Stimulated activated CD4-positive, alpha-beta T cell treated with anti-CD3 and anti-CD28 coated beads, Interleukin-15, amount 100 ng/mL, for 48 hours (primary cell): ENCODE measurements at places on chromosomes 4 and X.

- no peak for DNase-seq
Observed at GRCh38 chr4:6109842-6110560, 90.3 kb downstream of the JAKMIP1 start.

GRCh38 chr4:38641811-38642210 lies 22.2 kb upstream of the KLF3 start:
- DNase-seq: no peak

DNA sequence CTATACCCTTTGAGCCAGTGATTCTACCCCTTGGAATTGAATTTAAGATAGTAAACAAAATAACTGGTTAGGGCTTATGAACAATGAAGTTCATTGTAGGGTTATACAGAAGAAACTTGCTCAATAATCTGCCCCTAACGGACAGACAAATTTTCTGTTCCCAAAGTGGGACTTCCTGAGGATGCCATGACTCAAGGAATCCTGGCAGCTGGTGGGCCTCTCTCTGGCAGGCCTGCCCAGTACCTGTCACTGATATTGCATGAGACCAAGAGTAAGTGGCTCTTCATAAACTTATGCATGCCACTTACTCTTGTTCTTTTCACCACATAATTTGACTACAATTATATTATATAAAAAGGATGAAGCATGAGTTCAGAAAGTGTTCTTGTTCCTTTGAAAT lies 41.5 kb downstream of the GPRIN3 start:
- DNase-seq: no peak

DNA sequence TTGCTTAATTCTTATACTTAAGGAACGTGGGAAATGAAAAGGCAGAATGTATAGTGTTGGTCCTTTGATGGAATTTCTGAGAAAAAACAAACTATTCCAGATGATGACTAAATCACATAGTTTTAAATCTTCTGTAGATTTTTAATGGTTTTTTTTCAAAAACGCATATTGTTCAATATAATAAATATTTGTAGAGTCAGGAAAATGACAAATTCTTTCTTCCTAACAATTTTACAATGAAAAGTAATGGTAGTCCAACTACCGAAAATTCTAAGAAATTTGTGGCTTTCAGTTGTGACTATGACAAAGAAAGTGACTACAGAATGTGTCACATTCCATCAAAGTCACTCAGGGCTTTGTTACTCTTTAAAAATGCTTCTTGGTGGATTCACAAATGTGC lies 164.8 kb upstream of the PITX2 start:
- DNase-seq: no peak

DNA sequence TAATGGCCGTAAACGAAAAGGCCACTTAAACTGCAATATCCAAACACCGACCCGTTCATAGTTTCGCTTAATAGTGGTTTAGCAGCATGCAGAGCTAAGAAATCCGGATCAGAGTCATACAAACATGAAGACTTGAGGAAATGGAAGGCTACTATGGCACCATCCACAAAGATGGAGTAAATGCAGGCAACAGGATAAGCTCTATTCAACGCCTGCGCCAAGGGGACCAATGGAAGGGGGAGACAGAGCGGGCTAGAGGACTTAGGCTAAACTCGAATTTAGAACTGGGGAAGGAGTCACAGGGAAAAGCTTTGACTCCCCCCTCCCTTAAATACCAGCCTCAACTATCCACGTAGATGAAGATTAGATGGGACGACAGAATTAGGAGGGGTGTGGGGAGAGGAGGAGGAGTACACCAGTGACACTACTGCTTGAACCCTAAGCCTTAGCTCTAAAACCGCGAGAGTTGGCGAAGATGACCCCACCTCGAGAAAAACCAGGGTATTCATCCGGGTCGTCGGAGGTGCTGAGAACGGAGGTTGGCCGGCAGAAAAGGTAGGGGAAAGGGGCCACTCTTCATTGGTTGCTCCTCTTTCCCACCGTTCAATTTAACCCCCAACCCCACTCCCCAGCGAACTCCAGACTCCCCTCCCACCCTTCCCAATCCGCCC lies 3.5 kb downstream of the HUWE1 start:
- DNase-seq: no peak

- no peak for DNase-seq
Observed at GRCh38 chr4:15294202-15294601, 133.6 kb upstream of the C1QTNF7 start.

DNA sequence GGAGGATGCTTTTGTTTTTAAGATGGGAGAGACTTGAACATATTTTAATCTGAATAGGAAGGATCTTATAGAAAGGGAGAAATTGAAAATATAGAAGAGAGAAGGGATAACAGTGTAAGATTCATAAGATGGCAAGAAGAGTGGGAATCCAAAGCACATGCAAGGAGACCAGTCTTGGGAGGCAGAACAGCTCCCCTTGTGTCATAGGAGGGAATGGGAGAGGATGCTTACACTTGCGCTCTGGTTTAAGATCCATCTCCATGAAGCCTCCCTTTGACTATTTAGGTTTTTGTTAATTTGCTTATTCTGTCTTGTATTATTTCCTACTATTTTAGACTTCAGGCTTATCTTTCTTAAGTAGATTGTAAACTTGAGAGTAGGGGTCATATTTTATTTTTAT lies 42.7 kb downstream of the KIF4A start:
- DNase-seq: no peak

- DNase-seq: no peak
Observed at GRCh38 chr4:121765971-121766538, 1.1 kb upstream of the SMIM43 start.

- DNase-seq: no peak
Observed at GRCh38 chrX:126300401-126300800, 134.3 kb upstream of the DCAF12L2 start.

DNA sequence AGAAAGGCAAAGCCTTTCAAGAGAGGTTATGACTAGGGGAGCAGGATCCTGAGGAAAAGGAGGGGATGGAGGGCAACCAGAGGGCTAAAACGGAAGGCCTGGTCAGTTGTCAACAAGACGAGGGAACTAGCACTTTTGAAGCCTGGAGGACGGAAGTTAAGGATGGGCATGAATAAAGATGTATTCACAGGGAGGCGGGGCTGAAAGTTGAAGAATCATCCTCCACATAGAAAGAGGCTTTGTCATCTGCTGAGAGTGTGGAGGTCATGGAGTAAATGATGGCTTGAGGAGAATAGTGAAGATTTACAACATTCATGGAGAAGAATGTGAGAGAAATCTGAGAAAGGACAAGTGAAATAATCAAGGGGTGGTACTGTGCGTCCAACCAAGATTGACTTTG lies 137.5 kb downstream of the MAGEB17 start:
- no peak for DNase-seq

DNA sequence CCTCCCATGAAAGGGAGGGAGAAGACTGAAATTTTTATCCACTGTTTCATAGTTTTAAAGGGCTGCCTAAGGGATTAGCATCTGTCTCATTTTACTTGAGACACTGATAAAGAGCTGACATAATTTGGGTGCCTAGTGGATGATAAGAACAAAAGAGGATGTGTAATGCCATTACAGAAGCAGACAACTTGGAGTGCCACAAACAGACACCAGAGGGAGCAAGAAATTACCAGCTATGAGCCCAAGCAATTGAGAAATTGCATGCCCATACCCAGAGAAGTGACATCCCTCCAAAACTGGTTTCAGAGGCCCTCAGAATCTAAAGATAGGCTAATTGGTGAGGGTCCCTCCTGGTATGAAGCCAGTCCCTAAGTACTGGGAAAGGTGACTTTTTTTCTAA lies 38.5 kb upstream of the POU3F4 start:
- no peak for DNase-seq

GRCh38 chr4:73762409-73762808 lies 22.0 kb downstream of the CXCL8 start:
- DNase-seq: no peak

GRCh38 chr4:142579443-142579842 lies 266.7 kb downstream of the INPP4B start:
- no peak for DNase-seq

DNA sequence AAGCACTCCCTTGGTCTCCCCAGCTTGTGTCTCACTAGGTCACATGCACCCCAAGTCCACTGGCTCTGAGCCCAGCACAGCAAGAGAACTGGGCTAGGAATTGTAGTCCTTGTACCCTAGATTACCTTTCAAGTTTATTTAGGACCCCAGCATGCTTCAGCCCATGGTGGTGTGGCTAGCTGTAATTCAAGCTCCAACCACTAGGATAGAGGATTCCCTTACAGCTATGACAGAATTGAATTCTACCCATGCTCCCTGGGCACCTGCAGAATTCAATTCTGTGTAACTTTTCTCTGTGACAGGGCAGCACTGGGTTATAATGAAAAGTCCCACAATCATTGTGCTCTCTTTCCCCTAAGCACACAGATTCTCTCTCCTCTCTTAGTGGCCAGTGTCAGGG lies 253.8 kb upstream of the DMD start:
- no peak for DNase-seq

- DNase-seq: no peak
Observed at GRCh38 chr4:155085843-155086530, 122.4 kb upstream of the NPY2R start.

DNA sequence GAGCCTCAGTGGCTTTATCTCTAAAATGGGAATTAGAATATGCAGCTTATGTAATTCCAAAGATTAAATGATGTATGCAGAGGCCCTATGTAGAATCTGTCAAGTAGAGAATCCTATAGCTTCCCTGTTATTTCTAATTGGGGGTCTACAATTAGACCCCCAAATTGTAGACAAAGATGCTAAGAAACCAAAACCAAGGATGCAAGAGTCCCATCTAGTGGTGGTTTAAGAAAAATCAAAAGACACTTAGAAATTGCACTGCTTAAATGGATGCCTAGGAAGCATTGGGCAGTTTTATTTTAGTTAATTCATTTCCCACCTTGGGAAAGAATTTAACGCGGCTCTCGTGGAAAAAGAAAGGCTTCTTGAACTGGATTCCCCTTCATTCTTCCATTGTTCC lies 115.2 kb downstream of the GABRA2 start:
- no peak for DNase-seq

DNA sequence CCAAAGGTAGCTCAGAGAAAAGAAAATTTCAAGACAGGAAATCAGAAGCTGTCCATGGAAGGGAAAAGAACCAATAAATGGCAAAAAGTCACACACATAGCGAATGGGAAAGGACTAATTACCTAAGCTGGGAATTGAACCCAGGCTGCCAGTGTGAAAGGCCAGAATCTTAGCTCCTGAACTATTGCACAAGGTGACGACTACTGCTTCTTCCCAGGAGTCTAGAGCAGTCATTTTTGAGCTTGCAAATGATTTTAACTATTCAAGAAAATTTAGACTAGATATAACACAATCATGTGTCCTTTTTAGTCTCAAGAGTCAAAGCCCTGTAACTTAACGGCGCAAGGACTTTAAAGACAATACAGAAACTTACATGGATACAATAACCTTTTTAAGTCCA lies 34.1 kb upstream of the ZNF81 start:
- no peak for DNase-seq

DNA sequence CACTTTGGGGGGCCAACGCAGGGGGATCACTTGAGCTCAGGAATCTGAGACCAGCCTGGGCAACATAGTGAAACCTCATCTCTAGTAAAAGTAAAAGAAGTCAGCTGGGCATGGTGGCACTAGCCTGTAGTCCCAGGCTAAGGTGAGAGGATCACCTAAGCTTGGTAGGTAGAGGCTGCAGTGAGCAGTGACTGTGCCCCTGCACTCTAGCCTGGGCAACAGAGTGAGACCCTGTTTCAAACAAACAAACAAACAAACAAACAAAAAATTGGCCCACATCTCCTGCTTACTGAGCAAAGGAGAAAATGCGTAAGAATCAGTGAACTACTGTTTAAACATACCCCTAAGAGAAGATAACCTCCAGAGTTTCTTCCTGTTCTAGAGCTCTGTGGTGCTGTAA lies 85.3 kb downstream of the FRYL start:
- DNase-seq: no peak

- no peak for DNase-seq
Observed at GRCh38 chrX:79176028-79176427, 31.5 kb downstream of the GPR174 start.

- DNase-seq: peak; percentile 57
Observed at GRCh38 chr4:112523764-112524505, 8.0 kb upstream of the NEUROG2 start.

DNA sequence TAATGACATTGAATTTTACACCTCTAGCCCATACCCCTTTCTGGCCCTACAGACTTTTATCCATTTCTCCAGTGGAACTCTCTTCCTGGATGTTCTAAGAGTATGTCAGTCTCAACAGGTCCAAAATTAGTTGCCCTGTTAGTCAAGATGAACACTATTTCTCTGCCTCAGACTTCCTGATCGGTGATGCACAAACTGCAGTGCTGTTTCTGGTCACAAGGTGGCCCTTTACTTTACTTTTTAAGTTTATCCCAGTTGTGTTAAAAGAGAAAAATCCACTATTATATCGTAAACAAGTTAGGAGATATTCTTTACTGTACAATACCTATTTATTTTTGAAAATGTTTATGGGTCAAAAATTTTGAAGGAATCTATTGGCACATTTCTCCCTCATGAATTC lies 13.1 kb downstream of the TCEAL7 start:
- DNase-seq: peak; percentile 27

DNA sequence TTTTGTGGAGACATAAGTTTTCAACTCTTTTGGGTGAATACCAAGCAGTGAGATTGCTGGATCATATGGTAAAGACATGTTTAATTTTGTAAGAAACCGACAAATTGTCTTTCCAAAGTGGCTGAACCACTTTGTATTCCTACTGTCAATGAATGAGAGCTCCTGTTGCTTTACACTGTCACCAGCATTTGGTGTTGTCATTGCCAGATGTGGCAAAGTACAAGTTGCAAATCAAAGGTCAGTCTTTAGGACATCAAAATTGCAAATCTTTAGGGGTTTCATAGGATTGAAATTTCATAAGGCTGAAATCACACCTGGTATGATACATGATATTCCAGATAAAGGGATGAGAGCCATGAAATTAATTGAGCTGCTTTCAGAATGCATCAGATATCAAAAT lies 67.7 kb upstream of the ELOVL6 start:
- DNase-seq: no peak

- DNase-seq: no peak
Observed at GRCh38 chrX:110941906-110942305, 146.3 kb upstream of the CHRDL1 start.

GRCh38 chr4:112213091-112213490 lies 18.5 kb upstream of the AP1AR start:
- DNase-seq: no peak

- no peak for DNase-seq
Observed at GRCh38 chr4:119286377-119287002, 35.4 kb downstream of the FABP2 start.

- DNase-seq: no peak
Observed at GRCh38 chrX:100658941-100659381, 15.0 kb downstream of the SRPX2 start.

- DNase-seq: no peak
Observed at GRCh38 chrX:45598861-45599260, 398.2 kb upstream of the DIPK2B start.

- DNase-seq: no peak
Observed at GRCh38 chr4:7807351-7807921, 132.2 kb downstream of the AFAP1 start.

- no peak for DNase-seq
Observed at GRCh38 chrX:25069209-25069608, 53.4 kb upstream of the ARX start.
